Fibroblast of lung (primary cell): ENCODE measurements at places on chromosomes 2 and 18. TPM values are rescaled to one million over a fixed set of nuclear protein-coding genes. Genes with fewer than 3 reads are reported as not detected.
A peak's percentile ranks its signal among the peaks of the same experiment; 100 is the strongest.

- no peak for DNase-seq
Observed at GRCh38 chr2:15582710-15583357, 8.8 kb upstream of the DDX1 start.

DNA sequence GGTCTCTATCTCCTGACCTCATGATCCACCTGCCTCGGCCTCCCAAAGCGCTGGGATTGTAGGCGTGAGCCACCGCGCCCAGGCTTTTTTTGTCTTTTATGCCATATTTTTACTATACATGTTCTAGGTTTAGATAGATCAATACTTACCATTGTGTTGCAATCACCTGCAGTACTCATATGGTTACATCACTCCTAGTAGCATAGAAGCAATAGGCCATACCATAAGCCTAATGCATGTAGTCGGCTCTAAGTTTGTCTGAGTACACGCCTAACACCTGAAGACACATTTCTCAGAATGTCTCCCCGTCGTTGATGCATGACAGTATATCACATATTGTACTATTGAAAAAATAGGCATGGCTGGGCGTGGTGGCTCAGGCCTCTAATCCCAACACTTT lies 27.1 kb upstream of the TGIF1 start:
- no peak for DNase-seq

Gene CCT4
- 168 and 187 TPM in 2 replicates for total RNA-seq

Gene PPP1R1C
- 0.50 and 0.77 TPM in 2 replicates for total RNA-seq

DNA sequence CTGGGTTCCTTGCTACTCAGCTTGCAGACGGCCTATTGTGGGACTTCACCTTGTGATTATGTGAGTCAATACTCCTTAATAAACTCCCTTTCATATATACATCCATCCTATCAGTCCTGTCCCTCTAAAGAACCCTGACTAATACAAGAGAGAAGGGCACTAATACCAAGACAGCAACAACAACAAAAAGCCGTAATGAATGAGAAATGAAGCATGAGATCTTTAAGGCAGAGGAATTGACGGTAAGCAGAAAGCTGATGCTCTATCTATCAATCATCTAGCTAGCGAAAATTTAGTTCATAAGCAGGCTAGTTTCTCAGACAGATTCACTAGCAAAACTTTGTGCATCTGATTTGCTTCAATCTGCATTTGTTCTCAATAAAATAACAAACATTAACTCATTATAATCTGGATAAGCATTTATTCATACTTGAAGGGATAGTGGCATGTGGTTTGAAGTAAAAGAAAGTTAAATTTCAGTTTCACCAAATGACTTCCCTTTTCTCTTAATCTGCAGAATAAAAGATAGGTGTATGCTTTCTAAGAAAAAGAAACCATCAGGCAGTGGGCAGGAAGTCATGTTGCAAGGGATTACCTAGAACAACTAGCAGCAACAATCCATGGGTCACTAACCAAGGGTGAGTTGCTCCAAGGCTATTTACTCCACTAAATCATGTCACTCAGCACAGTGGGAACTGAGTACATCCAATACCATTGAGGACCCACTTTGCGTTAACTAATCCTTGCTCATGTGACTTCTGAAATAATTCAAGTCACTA lies 376.5 kb downstream of the TMEM182 start:
- no peak for DNase-seq

- peak; percentile 87 for DNase-seq
Observed at GRCh38 chr2:151306621-151307020, 17.2 kb upstream of the NMI start.

Gene TCF7L1
- 0.51 and 0.83 TPM in 2 replicates for total RNA-seq

DNA sequence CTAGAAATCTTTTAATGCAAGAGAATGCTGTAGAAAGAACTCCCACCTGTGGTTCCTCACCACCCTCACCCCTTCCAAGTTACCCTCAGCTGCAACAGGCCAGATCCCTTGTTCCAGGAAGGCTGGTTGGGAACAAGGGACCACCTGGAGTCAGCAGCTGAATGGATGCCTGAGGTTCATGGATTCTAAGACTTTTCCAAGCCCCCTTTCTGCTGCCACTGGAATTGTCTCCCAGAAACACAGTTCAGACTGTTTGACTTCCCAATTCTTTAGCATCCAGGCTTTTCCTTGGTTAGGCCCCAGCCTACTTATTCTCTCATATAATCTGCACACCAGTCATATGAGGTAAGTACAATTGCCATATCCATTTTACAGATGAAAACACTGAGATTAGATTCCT lies 8.0 kb upstream of the ADCY3 start:
- DNase-seq, result no peak

Gene FARP2
- total RNA-seq, result 28.2 and 29.3 TPM in 2 replicates

DNA sequence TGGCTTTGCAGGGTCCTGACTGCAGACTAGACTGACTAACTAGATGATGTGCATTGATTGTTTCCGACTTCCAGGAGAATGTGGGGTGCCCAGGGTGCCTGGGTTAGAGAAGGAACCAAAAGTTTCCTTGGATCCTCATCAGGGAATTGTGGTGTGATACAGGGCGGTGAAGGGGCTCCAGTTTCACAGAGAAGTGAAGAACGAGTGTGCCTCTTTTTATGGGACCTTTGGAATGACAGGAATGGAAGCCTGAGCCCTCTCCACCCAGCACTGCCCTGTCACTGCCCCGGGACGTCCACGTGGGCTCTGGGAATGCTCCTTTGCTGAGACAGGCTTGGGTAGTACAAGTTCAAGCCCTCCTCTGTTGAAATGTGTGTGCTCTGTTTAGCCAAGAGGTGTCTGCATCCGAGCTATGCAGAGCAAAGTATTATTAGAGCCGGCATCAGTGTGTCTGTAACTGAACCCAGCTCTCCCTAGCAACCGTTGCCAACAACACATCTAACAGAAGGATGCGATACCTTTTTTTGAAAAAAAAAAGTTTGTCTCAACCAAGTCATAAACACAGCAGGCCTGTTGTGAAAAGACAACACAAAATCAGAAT lies 183.6 kb downstream of the SMAD7 start:
- peak; percentile 43 for DNase-seq

GRCh38 chr2:240919786-240920782 lies 13.9 kb downstream of the CROCC2 start:
- DNase-seq, result no peak

Gene EVX2
- total RNA-seq, result not detected in 2 replicates

GRCh38 chr2:79447463-79447862 lies 65.4 kb upstream of the CTNNA2 start:
- no peak for DNase-seq

Gene TNFAIP6
- total RNA-seq, result 33.1 and 53.8 TPM in 2 replicates

DNA sequence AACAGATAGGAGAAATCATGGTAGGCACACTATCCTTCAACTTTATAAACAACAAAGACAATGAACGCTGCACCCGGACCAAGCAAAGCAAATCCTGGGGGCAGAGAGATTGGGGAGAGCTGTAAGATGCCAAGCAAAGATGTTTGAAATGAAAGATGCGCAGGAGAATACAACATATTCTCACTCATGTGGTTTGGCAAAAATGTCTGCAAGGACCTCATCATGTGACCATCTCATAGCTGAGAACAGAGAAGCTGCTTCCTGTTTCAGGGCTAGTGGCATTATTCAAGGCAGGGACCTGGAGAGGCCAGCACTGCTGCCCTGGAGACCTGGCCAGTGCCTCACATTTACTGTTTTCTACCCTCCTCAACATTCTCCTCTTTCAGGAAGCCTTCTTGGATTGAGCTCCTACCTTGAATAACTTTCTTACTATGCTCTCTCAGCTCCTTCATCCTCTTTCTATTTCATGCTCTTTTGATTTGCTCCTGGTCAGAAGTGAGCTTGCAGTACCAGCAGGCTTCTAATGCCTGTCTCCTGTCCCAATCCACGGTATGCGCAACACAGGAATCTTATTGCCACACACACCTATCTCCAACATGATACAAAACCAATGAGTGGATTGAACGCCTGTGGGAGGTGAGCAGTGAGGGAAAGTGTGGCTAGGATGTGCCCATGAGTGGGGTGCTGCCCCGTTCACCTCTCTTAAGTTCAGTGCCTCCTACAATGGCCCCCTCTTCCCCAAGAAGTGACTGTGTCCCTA lies 133.0 kb downstream of the CELF4 start:
- DNase-seq, result no peak

Gene PLCD4
- 3.9 and 10.7 TPM in 2 replicates for total RNA-seq

- DNase-seq, result no peak
Observed at GRCh38 chr2:6562771-6563170, 302.9 kb downstream of the CMPK2 start.

DNA sequence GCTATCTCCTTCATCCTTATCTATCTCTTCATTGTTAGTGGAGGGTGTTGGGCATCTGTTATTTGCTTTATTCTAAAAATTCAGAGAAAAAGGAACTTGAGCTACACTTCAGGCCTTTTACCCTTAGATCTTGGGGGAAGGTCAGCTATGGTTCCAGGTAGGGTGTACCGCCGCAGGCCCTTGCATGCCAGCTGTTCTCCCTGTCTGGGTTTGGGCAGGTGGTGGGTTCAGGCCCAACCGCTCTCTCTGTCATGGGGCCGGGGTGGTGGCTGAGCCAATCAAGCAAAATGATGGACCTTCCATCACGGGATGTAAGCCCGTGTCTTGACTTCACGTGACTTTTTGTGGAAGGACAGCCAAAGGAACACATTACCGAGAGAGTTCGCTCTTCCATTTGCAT lies 231.1 kb downstream of the LDLRAD4 start:
- no peak for DNase-seq

GRCh38 chr2:128549094-128549493 lies 230.4 kb upstream of the HS6ST1 start:
- no peak for DNase-seq

- peak; percentile 47 for DNase-seq
Observed at GRCh38 chr2:62787386-62787785, 81.9 kb downstream of the EHBP1 start.

Gene TEX44
- total RNA-seq, result not detected in 2 replicates

Gene MAL
- under 0.01 TPM in 1 of 2 replicates, not detected in the other for total RNA-seq

DNA sequence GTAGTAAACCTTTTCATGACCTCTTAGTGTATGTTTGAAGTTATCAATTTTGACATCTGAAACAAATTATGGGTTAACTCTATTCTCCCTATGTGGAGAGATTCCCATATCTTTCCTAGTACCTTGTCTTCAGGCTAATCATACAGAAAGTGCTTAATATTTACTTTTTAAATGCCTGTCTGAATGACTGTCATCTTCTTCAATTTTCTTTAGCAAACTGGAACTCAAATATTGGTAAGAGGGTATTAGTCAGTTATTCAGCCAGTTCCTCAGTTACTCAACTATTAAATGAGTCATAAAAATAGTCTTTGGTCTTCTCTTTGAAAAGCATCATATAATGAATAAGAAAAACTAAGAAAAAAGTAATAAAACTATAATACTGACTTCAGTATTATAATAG lies 1038.0 kb upstream of the PIK3C3 start:
- peak; percentile 29 for DNase-seq

Gene LPIN2
- 36.7 and 51.0 TPM in 2 replicates for total RNA-seq

DNA sequence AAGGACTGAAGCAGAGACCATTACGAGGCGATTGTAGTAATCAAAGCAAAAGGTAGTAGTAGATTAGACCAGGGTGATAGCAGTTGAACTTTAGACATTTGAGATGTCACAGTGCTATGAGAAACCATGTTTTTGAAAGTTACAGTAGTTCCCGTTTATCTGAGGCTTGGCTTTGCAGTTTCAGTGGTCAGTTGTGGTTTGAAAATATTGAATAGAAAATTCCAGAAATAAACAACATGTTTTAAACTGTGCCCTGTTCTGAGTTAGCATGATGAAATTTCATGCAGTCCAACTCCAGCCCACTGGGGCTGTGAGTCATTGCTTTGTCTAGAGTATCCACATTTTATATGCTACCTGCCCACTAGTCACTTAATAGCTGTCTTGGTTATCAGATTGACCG lies 47.5 kb downstream of the ZNF638 start:
- peak; percentile 89 for DNase-seq

Gene ATP6V1C2
- total RNA-seq, result under 0.01 TPM in 2 replicates

DNA sequence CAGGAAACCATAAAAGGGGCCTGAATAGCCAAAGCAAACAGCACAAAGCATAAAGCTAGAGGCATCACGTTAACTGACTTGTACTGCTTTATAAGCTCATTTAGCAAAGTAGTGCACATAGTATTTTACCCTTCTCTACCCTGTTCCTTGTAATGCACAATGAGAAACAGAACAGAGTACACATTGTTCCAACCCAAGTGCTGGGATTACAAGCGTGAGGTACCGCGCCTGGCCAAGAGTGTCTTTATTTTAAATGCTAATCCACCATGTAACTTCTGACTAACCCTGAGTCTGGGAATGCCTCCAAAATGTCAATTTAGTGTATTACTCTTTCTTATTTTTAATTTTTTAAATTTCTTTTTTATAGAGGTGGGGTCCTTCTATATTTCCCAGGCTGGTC lies 46.4 kb upstream of the STON1 start:
- DNase-seq, result peak; percentile 80

Gene PSMD14
- total RNA-seq, result 57.0 and 69.2 TPM in 2 replicates

- no peak for DNase-seq
Observed at GRCh38 chr2:119474371-119475224, 42.9 kb downstream of the TMEM37 start.

Gene SLC4A5
- under 0.01 and 0.17 TPM in 2 replicates for total RNA-seq

Gene SEPTIN2
- total RNA-seq, result 326 and 403 TPM in 2 replicates

DNA sequence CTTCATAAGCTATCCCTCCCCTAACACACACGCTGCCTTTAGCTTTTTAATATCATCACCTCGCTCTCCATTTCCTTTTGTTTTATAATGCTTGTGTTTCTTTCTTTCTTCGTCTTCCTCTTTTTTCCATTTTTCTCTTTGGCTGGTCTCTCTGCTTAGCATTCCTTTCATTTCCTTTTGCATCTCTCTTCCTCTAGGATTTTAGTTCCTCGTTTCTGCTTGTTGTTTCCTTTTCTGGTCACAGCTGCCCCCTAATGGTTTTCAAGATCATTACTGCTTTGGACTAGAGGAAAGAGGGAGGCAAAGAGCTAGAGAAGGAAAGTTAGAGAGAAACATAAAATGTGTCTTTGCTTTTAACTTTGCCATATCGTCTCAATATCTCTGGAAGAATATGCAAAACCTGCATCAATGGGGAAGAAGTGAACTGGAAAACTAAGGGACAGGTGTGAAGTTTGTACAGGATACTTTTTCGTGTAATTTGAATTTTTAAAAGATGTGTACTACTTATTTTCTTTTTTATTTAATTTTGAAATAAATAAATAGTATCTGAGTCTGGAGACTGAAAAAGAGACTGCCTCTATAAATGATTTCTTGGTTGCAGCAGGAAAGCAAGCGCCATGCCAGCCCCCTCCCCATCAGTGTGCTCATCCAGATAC lies 6.3 kb upstream of the NRP2 start:
- peak; percentile 86 for DNase-seq

Gene TMEM169
- 0.26 and 0.50 TPM in 2 replicates for total RNA-seq

DNA sequence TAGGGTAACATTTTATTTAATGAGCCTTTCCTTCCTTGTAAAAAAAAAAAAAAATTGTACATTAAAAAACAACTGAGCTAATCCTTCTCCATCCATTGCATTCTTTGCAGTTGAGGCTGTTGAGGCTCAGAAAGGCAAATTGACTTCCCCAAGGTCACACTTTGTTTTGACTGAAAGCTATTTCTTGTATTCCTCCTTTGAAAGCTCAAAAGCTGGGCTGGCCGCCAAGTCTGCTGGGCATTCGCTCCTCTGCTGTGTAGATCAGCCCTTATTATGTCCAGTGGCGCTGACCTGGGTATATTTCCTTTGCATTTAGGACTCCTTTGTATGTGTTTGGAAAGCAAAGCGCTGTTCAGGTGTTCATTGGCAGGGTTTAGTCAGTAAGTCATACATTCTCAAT lies 44.0 kb downstream of the SGPP2 start:
- DNase-seq, result peak; percentile 6
